ENCODE measurements at places on chromosomes 13 and 19. TPM values are rescaled to one million over a fixed set of nuclear protein-coding genes. Genes with fewer than 3 reads are reported as not detected.

Gene FFAR1
- total RNA-seq, result not detected

Gene ANKRD24
- total RNA-seq, result under 0.01 TPM

Gene NLRP7
- total RNA-seq, result not detected

- no peak for DNase-seq
Observed at GRCh38 chr19:35438096-35438495, 10.0 kb upstream of the FFAR2 start.

DNA sequence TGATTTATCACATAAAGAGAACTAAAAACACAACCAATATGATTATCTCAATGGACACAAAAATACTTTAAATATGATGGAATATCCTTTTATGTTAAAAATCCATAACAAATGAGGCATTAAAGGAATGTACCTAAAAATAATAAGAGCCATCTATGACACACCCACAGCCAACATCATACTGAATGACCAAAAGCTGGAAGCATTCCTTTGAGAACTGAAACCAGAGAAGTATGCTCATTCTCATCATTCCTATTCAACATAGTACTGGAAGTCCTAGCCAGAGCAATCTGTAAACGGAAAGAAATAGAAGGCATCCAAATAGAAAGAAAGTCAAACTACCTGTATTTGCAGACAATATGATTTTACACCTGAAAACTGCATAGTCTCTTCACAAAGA lies 671.0 kb downstream of the SLITRK1 start:
- DNase-seq, result no peak

DNA sequence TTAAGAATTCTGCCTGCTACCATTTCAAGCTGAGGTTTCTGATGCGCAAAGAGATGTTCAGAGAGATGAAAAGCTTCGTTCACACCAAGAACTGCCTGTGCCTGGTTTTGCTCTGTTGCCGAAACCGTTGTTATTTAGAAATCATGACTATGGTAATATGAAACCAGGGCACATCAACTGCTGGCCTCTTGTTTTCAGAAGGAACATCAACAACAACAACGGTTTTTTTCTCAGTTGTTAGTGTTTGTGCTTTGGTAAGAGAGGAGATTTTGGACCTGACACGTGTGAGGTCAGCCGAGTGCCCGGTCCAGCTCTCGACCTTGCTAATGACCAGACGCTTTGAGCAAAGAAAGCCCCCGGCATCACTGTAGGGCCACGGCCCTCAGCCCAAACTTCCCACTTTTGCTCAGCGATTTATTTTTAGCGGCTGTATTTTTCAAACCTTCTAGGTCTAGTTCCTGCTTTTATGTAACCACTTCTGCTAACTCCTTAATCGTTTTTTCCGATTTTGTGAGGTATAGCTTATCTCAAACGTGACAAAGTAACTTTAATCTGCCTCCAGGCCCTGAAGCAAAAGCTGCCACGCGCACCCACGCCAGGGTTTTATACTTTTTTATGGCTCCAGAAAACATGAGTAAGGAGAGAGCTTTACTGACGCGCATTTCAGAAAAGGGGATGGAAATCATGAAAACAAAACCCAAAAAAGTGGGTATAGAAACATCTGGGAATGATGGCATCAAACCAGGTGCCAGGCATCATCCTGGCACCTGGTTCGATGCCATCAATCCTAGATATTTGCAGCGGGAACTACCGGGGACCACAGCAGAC lies 42.0 kb downstream of the KLF2 start:
- peak; percentile 79 for DNase-seq

GRCh38 chr13:37090912-37091311 lies 14.6 kb downstream of the CSNK1A1L start:
- no peak for DNase-seq
